Stimulated activated CD8-positive, alpha-beta memory T cell treated with anti-CD3 and anti-CD28 coated beads, Interleukin-15, amount 100 ng/mL, for 48 hours (primary cell): ENCODE measurements at places on chromosomes 16 and 17.

DNA sequence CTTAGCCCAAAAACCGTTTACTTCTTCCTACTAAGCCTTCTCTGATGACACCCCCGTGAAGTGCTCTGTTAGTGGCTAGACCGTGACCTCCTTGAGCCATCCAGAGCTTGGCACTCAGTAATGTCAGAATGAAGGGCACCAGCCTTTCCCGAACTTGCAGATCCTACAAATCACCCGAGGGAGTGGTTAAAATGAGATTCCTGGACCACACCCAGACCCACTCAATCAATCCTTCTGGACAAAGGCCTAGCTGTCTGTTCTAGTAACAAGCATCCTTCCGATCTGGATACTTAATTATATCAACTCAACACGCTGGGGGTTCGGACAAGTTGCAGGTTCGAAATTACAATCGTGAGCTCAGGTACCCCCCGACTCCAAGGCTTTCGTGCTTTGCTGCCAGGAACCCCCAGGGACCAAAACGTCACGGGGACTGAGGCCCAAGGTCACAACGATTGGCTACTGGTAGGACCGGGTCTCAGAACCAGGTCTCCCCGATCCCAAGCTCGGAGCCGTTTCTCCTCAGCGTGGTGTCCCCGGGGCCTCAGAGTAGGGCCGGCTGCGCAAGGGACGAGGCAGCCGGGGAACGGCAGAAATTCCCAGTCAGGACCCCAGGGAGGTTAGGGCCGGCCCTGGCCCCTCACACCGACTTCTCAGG, 527 bp downstream of the CIAPIN1 start:
- no peak for DNase-seq

- no peak for DNase-seq
Observed at GRCh38 chr17:55664287-55664686, 58.4 kb downstream of the TMEM100 start.

DNA sequence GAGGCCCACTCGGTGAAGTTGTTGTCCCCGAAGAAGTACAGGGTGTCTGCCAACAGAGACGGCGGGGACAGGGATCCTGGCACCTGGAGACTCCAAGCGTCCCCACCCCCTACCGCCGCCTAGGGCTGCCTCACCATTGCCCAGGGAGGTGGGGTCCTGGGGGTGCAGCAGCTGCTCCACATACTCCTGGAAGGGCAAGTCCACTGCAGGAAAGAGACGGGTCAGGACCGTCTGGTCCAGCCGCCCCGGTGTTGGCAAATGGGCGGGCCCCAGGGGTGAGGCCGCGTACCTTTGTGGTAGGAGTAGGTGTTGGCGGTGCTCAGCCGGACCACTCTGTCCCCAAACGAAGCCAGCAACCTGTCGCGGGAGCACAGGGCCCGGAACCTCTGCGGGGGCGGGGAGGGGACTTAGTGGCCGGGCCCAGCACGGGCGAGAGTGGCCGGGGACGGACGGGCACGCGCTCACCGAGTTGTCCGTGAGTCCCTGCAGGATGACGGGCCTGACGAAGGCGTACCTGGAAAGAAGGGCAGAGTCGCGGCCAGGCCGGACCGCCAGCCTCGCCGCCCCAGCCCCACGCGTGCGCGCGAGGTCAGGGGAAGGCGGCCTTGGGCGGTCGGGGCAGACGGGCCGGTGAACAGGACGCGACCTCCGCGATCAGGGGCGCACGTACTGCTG, 601 bp downstream of the JMJD8 start:
- DNase-seq, result no peak

- DNase-seq, result no peak
Observed at GRCh38 chr16:49275050-49275730, 6.4 kb downstream of the CBLN1 start.

DNA sequence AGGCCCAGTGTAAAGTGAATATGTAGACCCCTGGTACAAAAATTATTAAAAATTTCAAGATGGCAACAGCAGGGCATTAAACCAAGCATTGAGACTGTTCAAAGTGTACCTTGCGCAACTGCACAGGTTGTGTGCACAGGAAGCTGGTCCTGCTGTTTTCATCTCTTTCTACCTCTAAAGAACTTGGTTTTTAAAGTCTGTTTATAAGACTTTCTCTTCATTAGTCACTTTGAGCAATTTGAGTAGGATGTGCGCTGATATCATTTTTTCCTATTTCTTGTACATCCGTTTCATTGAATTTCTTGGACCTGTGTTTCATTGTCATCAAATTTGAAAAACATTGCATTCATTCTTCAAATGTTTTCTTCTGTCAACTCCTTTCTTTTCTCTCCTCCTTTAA, 16.8 kb upstream of the PMP22 start:
- DNase-seq, result no peak

GRCh38 chr17:34913001-34913400, 48.3 kb downstream of the CCT6B start:
- no peak for DNase-seq

DNA sequence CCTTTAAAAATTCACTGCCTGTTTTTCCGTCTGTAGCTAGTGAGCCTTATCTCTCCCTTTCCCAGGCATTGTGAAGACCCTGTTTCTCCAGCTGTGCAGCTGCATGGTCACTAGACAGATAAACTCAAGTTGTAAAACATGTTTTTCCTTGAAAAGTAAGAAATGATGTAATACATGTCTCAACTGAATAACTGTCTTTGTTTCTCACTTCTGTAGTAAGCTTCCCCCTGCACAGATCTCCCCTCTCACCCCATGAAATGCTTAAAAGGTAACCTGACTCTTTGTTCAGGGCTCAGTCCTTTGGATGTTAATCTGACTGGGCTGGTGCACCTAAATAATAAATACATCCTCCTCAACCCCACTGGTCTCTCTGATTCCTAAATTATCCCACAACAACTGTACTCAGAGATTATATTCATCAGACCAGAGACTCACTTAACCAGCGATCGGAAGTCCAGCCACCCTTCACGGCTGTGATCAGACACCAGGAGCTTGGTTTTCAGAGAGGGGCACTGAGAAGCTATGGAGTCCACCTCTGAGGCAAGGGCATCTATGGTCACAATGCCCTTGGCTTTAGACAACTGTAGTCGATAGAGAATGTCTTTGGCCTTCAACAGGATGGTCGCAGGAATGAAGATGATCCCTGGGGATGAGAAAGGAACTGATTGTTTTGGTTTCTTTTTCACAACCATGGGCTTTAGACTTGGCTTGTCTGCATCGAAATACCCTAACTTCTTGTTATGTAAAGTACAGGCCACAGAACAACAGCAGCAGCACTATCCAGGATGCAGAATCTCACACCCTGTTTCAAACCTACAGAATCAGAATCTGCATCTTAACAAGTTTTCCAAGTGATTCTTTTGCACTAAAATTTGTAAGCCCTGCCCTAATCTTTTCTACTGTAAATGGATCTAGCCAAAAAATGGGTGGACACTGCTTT, 15.4 kb downstream of the ACSM1 start:
- no peak for DNase-seq

GRCh38 chr17:78379131-78379491, 662 bp downstream of the PGS1 start:
- DNase-seq, result no peak

DNA sequence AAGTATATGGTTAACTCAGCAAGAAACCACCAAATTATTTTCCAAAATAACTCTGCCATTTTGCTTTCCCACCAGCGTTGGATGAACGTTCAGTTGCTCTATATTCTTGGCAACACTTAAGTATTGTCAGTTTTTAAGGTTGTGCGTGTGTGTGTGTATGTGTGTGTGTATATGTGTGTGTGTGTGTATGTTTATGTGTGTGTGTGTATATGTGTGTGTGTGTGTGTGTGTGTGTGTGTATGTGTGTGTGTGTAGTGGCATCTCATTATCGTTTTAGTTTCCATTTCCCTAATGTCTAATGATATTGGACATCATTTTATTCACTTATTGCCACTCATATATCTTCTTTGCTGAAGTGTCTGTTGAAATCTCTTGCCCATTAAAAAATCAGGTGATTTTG, 11.2 kb upstream of the SMTNL2 start:
- no peak for DNase-seq

DNA sequence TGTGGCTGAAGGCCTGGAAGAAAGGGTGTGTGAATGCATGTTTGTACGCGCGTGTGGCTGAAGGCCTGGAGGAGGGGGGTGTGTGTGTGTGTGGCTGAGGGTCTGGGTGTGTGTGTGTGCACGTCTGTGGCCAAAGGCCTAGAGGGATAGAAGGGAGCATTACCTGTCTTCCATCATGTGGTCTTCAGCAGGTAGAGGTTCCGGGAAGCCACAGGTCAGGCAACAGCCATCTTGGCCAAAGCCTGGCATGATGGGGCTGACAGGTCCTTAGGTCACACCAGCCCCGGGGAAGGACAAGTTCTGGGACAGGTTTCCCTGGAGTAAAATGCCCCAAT, 5.2 kb downstream of the LITAFD start:
- DNase-seq, result no peak

DNA sequence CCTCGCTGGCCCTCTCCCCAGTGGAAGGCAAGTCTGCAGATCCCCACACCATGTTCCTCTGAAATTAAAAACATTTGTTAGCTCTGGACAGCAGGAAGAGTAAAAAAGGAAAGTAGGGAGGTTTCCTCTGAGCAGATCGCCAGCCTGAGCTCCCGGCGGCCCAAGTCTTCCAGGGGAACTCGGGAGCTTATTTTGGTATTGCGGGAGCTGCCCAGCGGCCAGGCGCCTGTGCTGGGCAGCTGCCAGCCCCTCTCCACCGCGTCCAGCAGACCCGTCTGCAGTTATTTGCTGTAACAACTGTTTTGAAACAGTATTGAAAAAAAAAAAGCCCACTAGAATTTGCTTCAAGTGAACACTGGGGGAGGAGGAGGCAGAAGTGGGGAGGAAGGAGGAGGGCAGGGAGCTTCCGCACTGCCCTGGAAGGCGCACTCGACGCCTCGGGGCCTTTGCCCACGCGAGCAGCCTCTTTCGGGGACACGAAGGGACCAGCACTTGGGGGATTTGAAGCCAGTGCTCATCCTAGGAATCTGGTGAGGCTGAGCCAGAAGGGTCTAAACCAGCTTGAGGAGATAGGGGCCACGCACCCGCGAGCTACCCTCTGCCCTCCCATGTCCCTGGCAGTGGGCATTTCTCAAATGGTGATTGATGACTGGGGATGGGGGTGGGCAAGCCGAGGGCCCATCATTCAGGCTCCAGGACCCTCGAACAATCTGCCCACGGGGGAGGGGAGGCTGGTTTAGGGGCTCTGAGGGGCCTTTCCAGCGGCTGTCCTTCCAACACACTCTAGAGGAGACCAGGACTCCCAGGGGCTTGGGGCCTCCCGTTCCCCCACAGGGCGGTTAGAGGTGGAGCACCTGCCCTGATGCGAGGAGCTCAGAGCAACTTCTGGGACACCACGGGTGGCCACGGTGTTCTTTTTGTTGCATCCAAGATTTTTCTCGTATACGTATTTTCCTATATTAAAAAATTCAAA, 3.0 kb upstream of the BAHCC1 start:
- DNase-seq, result no peak

GRCh38 chr17:55290492-55291113, 25.8 kb downstream of the HLF start:
- DNase-seq, result no peak

GRCh38 chr17:37047631-37048104, 98.9 kb downstream of the AATF start:
- DNase-seq, result peak; percentile 63

GRCh38 chr16:10979717-10980601, 35.6 kb downstream of the CLEC16A start:
- DNase-seq, result no peak

DNA sequence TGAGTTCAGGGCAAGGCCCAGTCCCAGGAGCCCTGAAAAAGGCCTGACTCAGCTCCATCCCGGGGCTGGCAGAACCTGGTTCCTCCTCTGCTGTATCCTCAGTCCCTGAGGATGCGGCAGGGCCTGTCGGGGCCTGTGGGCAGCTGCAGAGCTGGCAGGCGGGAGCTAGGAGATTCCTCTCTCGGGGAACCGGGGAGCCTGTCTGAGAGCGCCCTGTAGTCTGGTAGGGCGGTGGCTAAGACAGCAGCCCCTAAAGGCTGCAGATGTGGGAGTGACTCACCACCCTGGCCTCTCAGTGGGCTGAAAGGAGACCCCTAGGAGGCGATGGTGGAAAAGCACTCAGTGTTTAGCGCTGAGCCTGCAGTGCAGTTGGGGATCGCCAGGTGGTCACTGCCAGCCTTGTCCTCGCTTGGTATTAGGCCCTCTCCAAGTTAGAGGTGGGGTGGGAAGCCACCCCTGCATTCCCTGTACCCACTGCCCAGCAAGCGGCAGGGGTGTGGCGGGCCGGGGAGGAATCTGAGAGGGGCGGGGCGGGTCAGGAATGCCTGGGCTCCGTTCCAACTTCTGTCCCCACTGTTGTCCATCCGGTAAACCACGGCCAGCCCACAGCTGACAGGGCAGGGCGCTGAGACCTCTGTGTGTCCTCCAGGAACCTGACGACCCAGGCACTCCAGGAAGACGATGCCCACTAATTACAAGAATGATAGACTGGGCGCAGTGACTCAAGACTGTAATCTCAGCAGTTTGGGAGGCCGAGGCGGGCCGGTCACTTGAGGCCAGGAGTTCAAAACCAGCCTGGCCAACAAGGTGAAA, 29.5 kb upstream of the CDH1 start:
- no peak for DNase-seq

DNA sequence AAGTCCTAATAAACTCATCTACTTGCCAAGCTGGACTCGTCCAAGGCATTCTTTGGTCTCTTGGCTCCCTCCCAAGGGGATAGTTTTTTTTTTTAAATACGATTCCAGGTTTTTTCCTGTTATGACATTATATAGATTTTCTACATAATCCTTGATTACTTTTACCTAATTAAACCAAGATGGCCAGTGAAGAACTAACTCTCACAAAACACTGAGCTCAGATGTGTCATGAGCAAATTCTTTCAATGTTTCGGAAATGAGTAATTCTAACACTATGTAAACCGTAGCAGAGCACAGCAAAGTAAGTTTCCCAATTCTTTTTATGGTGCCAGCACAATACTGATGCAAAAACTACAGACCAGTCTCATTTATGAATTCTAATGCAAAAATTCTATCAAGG, 1.8 kb downstream of the ZNF23 start:
- no peak for DNase-seq

DNA sequence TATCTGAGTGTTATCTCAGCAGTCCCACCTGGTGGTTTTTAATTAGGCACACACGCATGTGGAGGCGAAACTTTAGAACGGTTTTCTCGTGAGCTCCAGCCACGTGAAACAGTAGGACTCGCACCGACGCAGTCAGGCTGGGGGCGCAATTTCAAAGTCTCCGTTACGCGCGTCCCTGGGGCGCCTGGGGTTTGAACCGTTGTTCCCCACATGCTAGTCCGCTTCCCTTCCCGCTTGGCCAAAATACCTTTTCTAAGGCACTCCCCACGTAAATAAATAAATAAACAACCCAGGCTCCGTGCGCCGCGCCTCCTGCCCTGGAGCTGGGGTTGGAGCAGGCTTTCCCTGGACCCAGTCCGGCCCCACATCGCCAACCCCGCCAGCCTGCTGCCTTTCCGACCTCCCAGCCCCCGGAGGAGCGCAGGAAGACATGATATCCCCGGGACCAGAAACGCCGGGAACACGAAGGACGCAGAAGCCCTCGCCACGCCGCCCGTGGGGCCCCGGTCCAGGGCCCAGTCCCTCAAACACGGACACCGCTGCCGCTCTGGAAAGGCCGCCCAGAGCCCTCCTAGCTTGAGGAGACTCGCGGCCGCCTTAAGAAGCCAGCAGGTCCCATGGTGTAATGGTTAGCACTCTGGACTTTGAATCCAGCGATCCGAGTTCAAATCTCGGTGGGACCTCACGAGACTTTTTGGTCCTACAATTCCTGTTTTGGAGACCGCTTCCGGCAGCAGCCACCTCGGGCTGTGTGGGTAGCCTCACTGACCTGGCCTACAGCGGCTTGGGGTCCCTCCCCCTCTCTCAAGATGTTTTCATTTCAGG, 18.2 kb downstream of the GNGT2 start:
- peak; percentile 64 for DNase-seq

GRCh38 chr17:73997059-73997458, 206.4 kb upstream of the RPL38 start:
- no peak for DNase-seq
